ENCODE measurements at places on chromosomes 12 and 14.

- peak; percentile 61 for DNase-seq
Measured at GRCh38 chr12:126384026-126384564, 1318.9 kb downstream of the AACS start.

DNA sequence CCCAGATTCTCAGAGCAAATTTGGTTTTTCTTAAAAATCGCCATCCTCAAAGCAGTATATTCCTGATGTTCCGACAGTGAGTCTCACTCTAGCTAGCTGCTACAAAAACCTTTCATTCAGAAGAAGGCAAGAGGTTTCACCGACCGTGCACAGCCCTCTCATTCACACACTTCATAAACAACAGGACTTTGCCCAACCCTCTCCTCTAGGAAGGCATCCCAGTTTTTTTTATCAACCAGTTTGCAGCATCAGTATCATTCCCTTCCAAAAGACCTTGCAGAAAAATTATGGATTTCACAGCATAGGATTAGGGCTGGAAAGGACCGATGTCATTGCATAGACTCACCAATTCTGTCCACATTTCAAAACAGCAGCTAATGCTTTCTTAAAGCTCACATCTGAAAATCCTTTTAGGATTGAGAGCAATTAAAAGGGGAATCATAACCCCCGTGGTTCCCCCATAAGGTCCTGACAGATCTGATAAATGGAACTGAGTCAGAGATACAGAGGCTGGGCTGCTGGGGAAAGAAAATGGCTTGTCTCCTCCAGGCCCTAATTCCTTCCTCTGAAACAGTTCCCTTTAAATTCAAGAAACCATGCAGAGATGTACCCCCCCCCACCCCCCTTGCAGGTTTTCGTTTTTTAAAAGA lies 597 bp downstream of the SVOP start:
- DNase-seq = peak; percentile 35

DNA sequence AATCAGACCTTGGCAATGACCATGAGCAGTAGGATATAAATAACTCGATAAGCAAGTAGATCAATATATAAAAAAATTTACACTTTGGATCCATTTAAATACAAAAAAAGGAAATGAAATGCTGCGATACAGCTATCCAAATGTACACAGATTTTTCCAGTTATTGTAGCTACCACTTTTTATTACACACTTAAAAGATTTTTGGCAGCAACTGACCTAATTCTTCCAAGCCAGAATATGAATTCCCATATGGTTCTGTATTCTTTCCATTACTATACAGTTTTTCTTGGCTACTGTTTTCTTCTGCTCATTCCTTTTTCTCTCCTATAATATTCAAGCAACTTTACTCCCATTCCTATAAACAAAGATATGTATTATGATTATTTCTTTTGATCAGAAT lies 52.2 kb downstream of the TMTC1 start:
- no peak for DNase-seq

- no peak for DNase-seq
Measured at GRCh38 chr14:57209561-57209960, 59.1 kb downstream of the EXOC5 start.

DNA sequence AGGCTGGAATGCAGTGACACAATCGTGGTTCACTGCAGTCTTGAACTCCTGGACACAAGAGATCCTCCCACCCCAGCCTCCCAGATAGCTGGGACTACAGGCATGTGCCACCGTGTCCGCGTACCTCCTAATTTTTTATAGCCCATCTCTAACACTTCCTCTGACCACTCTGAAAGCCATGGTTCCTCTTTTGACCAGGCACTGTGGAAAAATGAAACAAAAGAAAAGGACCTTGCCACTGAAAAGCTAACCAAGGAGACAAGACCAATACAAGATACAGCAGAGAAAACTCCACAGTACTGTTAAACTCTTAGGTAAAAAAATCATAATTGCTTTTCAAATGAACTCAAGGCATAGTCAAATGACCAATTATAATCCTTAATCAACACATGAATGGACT lies 233.3 kb downstream of the NEDD1 start:
- DNase-seq = no peak

GRCh38 chr14:74710480-74710879 lies 2.4 kb downstream of the AREL1 start:
- DNase-seq = no peak

DNA sequence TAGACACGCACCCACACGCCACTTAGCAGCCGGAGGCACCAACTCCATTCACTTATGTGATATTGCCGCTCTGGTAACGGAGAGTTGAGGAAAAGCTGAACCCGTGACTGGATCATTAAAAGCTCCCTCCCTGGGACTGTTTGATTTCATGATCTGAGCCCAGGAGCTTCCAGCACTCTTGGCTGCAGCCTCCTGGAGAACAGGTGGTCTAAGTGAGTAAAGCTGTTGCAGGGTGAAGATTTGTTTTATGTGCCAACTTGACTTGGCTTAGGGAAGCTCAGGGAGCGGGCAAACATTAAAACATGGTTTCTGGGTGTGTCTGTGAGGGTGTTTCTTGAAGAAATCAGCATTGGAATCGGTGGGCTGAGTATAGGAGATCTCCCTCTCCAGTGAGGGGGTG lies 16.9 kb upstream of the TMEM132C start:
- DNase-seq = no peak

GRCh38 chr14:87996291-87996592 lies 3.3 kb upstream of the GALC start:
- DNase-seq = no peak

- DNase-seq = no peak
Measured at GRCh38 chr12:14216405-14217294, 148.8 kb upstream of the ATF7IP start.

GRCh38 chr12:97960741-97961608 lies 498.4 kb downstream of the RMST start:
- DNase-seq = peak; percentile 28

DNA sequence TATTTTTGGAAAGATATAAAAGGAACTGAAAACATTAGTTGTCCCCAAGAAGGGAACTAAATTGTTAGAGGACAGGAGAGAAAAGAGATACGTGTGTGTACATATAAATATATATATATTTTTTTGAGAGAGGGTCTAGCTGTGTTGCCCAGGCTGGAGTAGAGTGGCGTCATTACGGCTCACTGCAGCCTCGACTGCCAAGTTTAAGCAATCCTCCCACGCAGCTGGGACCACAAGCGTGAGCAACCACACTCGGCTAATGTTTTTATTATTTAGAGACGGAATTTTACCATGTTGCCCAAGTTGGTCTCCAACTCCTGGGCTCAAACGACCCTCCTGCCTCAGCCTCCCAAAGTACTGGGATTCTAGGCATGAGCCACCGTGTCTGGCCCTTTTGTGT lies 16.2 kb upstream of the NOP2 start:
- no peak for DNase-seq

DNA sequence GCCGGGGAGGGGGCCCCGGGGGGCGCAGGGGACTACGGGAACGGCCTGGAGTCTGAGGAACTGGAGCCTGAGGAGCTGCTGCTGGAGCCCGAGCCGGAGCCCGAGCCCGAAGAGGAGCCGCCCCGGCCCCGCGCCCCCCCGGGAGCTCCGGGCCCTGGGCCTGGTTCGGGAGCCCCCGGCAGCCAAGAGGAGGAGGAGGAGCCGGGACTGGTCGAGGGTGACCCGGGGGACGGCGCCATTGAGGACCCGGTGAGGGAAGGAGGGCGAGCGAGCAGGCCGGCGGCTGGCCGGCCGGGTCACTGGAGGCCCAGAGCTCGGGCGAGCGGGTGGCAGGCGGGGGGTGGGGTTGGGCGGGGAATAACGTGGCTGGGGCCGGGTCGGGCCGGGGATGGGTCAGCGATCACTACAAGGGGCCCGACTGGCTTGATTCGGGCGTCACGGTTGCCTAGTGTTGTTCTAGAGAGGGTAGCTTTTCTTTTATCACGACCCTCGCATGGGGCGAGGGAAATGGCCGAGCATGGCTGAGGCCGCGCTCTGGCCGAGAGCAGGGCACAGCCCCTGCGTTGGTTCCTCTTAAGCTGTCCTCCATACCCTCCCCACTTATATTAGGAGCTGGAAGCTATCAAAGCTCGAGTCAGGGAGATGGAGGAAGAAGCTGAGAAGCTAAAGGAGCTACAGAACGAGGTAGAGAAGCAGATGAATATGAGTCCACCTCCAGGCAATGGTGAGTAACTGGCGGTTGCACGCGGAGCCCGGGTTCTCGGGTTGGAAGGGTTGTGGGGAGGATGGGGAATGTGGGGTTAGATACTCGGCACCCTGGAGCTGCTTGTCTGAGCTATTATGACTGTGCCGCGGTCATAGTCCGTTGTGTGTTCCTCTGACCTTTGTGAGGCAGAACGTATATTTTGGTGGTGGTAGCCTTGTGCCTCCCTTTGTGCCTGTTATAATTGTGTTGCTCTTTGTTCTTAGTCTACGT lies 603 bp downstream of the PABPN1 start:
- peak; percentile 36 for DNase-seq

DNA sequence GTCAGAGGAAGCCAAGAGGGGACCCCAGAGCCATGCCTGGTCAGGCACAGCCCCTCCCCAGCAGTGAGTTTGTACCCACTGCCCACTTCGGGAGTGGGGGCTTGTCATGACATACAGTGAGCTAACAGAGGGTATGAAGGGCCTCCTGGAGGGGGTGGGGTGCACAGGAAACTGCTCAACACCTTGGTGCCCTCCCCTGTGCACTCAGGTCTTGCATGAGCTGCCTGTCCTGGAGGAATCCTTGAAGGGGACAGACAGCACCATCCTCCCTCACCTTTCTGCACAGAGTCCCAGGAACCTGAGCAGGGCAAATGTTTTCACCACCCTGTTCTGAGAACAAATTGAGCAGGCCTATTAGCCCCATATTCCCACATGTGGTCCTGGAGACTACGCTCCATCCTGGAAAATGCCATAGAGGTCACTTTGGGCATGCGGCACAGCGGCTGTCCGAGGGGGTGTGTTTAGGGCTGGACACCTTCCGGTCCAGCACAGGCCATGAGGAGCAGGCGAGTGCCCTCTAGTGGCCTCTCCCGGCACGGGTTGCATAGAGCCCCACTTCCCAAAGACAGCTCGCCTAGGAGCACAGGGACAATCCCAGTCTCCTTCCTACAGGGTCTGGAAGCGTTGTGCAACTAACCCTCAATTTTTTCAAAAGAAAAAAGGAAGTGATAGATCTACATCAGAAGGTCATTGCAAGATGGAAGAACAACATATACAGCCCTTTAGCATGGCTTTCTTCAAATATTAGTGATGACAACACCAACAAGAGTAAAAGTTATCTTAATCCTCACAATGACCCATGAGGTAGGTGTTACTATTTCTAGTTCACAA lies 31.9 kb upstream of the ZFP36L1 start:
- peak; percentile 29 for DNase-seq

- no peak for DNase-seq
Measured at GRCh38 chr14:100774164-100774537, 47.5 kb downstream of the DLK1 start.

DNA sequence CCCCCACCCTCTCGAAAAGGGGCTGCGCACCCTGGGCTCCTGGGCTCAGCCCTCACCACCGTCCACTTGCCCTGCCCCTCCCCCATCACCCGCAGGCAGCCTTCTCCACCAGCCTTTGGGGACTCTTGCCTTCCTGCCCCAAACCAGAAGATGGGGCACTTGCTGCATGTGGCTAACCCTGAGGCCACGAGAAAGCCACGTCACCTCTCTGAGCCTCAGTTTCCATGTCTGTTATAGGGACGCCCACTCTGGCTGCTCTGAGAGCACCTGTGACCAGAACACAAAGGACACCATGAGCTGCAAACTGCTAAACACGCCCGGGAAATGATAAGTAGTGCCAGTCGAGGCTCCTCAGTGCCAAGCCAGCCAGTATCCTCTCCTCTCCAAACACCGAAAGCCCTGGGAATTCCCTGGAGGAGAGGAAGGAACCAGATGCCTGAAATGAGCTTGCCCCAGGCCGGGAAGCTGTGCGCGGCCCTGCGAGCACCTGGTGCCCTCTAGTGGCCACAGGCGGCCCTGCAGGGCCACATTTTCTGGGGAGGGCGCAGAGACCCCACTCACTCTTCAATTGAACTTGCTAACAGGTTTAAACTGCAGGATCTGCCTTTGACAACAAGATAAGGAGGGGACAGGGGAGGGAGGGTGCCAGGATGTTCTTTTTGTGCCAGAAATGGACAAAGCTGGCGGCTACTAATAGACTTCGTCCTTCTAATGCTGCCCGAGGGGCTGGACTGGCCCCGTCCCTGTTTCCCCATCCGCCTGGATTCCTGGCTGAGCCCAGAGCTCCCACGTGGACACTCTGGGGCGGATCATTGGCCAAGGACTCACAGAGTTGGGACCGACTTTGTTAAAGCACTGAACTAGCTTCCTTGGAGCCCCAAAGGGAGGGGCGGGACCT lies 10.2 kb upstream of the SERPINA9 start:
- no peak for DNase-seq

GRCh38 chr12:31521964-31522363 lies 69.0 kb downstream of the DENND5B start:
- DNase-seq = peak; percentile 46

GRCh38 chr12:132437943-132438700 lies 51.8 kb upstream of the FBRSL1 start:
- no peak for DNase-seq

DNA sequence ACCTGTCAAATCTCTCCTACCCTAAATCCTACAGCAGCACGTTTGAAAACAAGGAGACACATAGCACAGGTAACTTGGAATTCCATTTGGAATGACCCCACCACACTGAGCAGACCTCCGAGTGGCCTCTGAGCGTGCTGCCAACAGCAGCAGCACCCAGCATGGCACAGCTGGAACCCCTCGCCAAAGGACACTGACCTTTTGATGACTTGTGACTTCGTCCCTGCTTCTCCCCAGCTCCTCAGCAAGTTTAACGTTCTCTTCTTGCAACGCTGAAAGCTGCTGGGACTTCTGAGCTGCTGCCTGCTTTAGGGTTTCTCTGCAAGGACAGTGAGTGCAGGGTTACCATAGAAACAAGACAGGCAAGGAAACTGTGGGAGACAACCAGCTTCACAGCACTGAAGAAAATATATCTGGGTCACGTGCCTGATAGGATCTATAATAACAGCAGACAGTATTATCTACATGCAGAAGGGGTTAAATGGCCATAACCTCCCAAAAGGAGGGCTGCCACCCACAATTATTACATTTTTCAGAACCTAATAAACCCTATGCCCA lies 43.3 kb upstream of the VPS33A start:
- DNase-seq = no peak

DNA sequence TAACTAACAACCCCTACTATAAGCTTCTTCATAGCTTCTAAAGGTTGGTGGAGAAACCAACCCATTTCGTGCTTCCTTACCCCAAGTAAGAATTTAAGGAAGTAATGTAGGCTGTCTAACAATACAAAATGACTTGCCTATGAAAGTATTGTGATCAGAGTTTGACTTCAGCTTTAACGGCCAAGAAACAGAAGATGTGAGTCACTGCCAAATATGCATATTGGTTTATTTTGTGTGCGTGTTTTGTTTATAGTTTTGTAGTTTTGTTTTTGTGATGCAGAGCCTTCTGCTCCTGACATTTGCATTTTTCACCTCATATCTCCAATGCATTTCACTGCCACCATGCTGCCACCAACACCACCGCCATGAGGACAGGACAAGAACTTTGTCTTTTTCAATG lies 146.0 kb downstream of the FBXL14 start:
- no peak for DNase-seq

- DNase-seq = no peak
Measured at GRCh38 chr12:24822121-24822899, 126.6 kb downstream of the BCAT1 start.

All from NCI-H2081 (cell line).